ENCODE measurements at places on chromosomes 1 and 21. TPM values are rescaled to one million over a fixed set of nuclear protein-coding genes. Genes with fewer than 3 reads are reported as not detected.

- DNase-seq = no peak
These were observed 170.9 kb downstream of the LRRC7 start for GRCh38 chr1:69738458-69739250.

- no peak for DNase-seq
These were observed 28.0 kb upstream of the SMPDL3B start for GRCh38 chr1:27906759-27907158.

- no peak for DNase-seq
These were observed 54.9 kb downstream of the AHDC1 start for GRCh38 chr1:27548858-27549719.

Gene IL20
- not detected for total RNA-seq

GRCh38 chr1:81702903-81703302 lies 97.8 kb upstream of the ADGRL2 start:
- DNase-seq = no peak

DNA sequence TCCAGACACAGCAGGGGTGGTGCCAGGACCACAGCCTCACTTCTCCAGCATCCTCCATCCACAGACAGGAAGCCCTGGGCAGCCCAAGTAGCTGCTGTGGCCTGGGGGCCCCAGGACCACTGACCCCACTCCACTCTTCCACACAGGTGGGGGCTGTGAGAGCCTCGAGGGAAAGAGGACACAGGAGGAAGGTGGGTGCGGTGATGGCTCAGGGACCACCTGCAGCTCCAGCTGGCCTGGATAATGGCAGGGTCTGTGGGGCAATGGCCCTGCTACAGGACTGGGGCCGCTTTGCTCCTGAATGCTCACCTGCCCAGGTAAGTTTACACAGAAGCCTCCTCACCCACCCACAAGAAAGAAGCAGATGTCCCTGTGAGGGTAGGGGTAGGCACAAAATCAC lies 18.3 kb upstream of the PRSS38 start:
- no peak for DNase-seq

DNA sequence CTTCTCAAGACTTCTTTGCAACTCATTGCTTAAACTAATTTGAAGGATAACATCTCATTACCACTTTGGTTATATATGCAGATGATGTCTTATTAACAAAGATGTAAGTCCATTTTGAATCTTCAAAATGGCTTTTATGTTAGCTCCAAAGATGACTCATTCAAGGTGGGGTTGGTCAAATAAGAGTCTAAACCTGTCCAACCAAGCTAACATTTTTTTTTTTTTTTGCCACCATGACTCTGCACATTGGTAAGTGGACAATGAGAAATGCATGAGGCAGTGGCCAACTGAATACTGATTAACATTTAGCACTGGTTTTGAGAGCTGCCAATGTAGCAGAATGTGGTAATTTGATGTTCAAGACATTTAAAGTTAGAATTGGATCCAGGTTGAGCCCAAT lies 278 bp upstream of the KRTAP27-1 start:
- DNase-seq = no peak

DNA sequence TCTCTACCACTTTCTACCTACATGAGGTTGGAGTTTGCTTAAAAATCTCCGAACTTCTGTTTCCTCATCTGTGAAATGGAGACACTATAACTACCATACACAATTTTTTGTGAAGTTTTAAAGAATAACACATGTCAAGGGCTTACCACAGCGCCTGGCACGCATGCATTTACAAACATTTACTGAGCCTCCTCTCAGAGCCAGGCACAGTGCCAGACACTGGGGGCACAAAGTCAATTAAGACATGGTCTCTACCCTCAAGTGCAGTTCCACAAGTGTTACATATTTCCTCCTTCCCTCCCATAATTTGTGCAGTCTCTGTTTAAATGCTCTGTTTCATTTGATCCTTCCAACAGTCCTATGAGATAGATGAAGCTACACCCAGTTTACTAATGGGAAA lies 356.4 kb upstream of the ESRRG start:
- no peak for DNase-seq

DNA sequence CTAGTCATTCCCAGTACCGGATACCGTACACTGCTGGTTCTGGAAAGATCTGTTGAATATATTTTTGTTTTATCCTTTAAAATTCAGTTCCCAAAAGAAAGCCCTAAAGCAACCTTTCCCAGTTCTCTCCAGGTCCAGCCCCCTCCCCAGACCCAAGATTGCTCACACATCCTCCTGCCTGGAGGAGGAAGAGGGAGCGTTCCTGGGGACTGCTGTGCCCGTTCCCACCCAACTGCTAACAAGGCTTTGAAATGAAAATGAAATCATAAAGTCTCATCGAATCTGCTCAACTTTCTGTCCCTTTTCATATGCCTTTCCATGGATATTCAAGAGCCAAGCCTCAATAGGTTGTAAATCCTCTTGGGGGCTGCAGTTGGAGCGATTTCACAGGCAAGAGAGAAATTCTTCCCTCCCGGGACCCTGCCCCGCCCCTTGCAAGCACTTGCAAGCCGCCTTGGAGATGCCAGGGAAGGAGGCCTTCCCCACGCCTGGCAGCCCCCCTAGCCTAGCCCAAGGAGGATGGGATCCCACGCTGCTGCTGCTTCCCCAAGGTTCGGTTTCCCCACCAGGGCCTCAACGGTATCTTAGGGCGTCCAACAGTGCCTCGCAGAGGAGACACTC lies 113.2 kb upstream of the CACHD1 start:
- no peak for DNase-seq

GRCh38 chr1:193727850-193728249 lies 541.4 kb upstream of the B3GALT2 start:
- DNase-seq = no peak

- no peak for DNase-seq
These were observed 20.4 kb downstream of the TEX35 start for GRCh38 chr1:178533121-178533946.

DNA sequence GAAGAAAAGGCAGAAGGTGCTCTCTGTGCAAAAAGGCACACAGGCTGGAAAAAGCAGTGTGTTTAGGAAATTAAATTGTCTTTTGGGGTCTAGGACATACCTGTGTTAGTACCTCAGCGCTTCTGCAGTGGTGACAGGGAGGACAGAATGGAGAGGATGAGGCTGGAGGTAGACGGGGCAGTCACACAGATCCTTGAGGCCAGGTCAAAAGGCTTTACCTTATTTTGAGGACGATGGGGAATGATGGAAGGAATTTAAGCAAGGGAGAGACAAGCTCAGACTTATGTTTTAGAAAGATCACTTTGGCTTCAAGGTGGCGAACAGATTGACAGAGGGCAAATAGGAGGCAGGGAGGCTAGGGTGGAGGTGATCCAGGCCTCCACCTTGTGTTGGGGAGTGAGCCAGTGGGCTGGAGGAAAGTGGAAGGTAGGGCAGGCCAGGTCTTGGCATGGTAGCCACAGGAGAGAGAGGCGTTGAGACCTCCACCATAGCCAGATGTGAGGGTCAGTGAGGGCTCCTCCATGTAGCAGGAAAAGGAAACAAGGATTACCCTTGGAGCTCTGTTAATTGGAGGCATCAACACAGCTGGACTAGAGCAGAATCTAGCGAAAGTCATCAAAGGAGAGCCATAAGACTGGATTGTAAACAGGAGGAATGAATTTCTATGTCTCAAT lies 4.2 kb downstream of the CYP4B1 start:
- no peak for DNase-seq

DNA sequence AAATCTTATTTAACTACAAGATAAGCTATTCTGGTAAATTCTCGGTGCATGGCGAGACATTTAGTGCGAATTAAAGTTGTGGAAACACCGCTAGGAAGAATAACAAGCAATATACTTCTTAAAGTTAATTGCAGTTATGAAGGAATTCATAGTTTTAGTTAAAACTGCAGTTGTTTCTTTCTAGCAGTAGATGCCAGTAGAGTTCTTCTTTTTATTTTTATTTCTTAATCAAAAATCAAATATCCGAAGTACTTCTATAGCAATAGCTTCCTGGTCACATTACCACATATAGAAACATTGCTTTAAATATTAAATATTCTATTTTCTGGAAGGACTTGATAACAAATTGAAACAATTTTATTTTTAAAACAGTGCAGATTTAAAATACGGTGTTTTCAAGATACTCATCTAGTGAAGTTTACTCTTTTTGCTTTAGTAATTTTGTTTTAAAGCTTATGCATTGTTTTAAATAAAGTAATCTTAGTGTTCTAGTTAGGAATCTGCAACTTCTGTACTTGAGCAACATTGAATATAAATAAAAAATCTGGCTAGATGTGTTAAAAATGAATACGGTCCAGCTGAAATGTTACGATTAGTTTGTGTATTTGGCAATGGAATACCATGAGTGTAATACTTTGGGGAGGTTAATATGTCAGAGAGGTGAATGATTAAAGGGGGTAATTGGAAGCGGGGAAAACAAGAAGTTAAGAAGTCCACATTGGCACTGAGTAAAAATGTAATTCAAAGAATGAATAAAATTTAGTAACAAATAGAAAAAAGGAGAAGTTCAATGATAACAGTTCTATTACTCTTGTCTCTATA lies 2.7 kb upstream of the PRKACB start:
- DNase-seq = no peak

DNA sequence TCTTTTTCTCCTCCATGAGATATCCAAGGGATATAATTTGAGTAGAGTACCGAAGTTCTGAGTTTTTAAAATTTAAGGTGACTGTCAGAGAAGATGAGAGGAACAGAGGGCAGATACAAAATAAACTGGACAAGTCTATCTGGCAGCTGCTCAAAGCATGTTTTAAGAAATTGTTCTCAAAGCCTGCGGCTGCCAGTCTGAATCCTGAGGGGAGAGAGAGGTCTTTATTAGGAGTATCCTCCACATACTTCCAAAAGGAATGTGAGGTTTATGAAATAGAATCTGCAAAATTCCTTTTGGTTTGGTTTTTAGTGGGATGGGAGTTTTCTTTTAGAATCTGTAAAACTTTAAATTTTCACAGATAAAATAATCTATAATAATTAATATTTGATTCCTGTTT lies 41.3 kb downstream of the TTC13 start:
- DNase-seq = no peak

Gene DMRTA2
- total RNA-seq = 0.28 TPM

Gene PANK4
- total RNA-seq = 32.0 TPM

Gene KLF17
- 0.92 TPM for total RNA-seq

Gene LDLRAD1
- not detected for total RNA-seq

DNA sequence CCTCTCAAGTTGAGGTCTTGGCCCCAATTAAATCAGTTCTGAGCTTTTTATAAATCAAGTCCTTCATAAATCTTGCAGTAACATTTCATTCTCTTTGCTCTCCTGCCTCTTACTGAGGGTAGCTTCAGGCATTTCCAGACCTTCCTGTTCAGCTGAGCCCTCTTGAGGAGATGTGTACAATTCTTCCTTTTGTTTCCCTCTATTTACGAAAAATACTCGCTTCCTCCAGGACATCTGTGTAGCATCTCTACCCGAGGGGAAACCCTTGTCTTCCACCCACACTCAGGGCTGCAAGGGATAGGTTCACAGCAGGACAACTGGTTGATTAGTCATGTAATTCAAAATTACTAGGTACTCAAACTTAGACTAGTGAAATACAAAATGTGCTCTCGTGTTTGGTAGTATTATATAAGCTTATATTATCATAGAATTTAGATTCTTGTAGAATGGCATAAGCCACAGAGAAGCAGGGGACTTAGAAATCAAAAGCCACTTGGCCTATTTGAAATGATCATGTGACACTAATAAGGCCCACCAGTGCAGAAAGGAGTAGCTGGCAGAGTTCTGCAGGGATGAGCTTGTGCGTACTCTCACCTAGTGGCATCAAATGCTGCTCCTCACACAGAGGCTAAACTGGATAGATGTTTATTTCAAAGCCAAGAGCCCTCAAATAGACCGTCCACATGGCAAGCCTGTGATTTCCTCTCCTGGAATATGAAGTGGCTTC lies 126.7 kb downstream of the GDAP2 start:
- DNase-seq = no peak

- no peak for DNase-seq
These were observed 56.0 kb upstream of the CITED4 start for GRCh38 chr1:40917995-40918711.

GRCh38 chr1:209577346-209577745 lies 6.2 kb upstream of the CAMK1G start:
- DNase-seq = no peak

GRCh38 chr1:56397811-56398231 lies 181.5 kb downstream of the PLPP3 start:
- DNase-seq = no peak

DNA sequence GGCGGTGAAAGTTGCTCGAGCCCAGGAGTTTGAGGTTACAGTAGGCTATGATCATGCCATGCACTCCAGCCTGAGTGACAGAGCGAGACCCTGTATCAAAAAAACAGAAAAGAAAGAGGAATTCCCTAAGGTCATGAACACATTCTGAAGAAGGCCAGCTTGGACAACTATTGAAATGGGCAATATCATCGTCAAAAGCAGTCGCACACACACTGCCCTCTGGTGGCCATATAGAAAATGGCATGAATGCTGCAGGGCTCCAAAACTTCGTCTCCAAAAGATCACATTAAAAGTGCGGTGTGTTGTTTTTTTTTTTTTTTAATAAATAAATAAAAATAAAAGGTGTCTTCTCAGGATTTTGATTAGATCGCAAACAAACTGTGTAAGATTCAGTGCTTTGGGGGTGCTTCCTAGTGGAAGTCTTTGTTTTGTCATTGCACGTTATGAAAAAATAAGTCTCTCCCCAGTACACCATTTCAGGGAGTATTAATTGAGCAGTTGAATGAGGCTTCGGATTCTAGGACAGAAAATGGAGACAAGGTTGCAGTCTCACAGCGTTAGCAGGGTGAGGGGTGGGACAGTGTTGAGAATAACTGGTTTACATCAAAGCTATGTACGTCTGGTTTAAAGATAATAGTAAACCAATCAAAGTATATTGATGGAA lies 87.5 kb upstream of the FMN2 start:
- no peak for DNase-seq
